ENCODE measurements at places on chromosomes 1 and 21. TPM values are rescaled to one million over a fixed set of nuclear protein-coding genes. Genes with fewer than 3 reads are reported as not detected.

TRNP1 gene
- total RNA-seq, result 19.1 TPM

AADACL4 gene
- total RNA-seq, result not detected

AGMAT gene
- total RNA-seq, result 1.4 TPM

FCRL4 gene
- total RNA-seq, result not detected

OR2L8 gene
- not detected for total RNA-seq

ZYG11A gene
- 0.72 TPM for total RNA-seq

SLC35F3 gene
- not detected for total RNA-seq

TGFB2 gene
- 13.5 TPM for total RNA-seq

OR10Z1 gene
- total RNA-seq, result not detected

TMOD4 gene
- total RNA-seq, result not detected

CHI3L1 gene
- total RNA-seq, result 3.0 TPM

NOS1AP gene
- total RNA-seq, result not detected

DNA sequence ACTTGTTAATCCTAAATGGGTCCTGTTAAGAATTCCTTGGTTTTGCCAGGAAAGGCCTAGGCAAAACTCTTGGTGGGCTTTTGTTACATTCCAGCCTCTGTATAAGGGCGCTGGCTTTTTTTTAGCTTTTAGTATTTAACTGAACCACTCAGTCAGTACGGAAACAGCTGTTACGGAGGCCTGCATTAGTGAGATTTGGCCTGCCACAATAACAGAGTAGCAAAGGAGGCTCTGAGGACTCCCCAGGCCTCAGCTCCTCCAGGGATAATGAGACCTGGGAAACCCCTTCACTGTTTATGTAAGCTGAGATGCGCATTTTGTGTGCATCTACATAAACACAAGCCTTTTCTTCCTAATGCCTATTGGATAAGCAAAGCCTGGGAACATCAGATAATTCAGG lies 210.2 kb downstream of the APP start:
- no peak for DNase-seq

GRCh38 chr1:36115200-36115669 lies 9.8 kb downstream of the COL8A2 start:
- peak; percentile 82 for DNase-seq

GRCh38 chr1:157176591-157177121 lies 38.5 kb upstream of the ETV3 start:
- DNase-seq, result no peak

DNA sequence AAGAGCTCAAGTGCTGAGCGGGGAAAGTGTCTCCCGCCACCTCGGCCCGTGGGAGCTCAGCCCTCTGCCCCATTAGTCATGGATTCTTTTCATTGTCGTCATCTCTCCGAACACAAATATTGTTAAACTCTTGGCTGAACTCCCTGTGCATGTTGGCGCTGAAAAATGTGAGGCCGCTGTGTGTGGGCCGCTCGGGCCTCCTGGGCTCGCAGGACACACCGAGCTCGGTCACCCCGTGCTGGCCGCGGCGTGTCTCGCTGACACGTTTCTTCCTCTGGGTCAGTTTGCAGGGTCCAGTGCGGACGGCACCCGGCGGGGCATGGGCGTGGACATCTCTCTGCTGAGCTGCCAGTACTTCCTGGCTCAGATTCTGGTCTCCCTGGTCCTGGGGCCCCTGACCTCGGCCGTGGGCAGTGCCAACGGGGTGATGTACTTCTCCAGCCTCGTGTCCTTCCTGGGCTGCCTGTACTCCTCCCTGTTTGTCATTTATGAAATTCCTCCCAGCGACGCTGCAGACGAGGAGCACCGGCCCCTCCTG lies 25.6 kb downstream of the SLC45A1 start:
- peak; percentile 95 for DNase-seq

- no peak for DNase-seq
Observed at GRCh38 chr21:31912501-31912900, 39.7 kb downstream of the HUNK start.

- peak; percentile 17 for DNase-seq
Observed at GRCh38 chr1:169527451-169528214, 41.9 kb upstream of the SLC19A2 start.

- DNase-seq, result no peak
Observed at GRCh38 chr1:117136749-117137148, 15.2 kb upstream of the TRIM45 start.

DNA sequence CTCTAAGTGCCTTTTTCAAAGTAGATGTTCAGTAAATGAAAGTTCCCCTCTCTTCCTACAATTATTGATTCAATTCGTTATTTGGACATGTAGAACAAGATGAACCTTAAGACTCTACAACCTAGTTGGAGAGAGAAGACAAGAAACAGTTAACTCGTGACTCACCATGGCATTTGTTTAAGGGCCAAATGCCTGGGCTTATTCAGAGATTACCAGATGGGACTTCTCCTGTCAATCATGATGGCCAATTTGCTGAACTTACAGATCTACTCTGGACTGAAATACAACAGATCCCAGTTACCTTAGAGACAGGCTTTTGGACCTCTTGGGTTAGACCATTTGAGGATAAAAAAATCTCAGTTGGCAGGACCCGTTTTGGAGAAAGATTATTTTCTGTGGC lies 93.5 kb downstream of the C1orf94 start:
- DNase-seq, result peak; percentile 11

GRCh38 chr1:96060621-96061020 lies 661.0 kb upstream of the PTBP2 start:
- DNase-seq, result no peak

DNA sequence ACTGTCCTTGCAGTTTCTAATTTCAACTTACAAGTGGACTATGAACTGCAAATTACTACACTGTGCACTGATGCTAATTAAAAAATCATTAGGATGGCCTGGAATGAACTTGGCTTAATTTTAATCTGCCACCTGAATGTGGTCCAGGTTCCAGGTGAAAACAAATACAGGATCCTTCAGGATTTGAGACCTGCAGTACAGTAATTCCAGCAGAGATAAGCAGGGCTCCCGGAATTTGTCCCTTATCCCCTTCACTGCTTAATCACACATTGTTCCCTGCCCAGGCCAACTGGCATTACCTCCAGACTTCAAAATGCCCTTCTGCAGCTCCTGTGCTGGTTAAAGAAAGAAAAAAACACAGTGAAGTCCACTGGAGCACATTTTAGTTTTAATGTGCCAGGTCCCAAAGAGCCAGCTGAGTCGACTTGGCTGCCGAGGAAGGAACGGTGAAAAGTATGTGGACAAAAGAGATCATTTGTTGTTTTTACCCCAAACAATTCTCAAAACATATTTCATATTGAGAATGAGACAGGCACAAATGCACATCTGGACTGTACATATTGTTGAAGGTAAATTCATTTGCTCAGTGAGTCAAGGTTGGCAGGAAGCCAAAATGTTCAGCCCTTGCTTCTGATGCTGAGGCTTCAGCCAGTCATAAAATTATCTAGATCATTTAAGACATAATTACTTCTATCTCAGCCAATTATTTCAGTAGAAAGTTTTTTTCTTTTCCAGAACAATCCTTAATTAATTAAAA lies 28.3 kb downstream of the DEGS1 start:
- DNase-seq, result peak; percentile 86

DNA sequence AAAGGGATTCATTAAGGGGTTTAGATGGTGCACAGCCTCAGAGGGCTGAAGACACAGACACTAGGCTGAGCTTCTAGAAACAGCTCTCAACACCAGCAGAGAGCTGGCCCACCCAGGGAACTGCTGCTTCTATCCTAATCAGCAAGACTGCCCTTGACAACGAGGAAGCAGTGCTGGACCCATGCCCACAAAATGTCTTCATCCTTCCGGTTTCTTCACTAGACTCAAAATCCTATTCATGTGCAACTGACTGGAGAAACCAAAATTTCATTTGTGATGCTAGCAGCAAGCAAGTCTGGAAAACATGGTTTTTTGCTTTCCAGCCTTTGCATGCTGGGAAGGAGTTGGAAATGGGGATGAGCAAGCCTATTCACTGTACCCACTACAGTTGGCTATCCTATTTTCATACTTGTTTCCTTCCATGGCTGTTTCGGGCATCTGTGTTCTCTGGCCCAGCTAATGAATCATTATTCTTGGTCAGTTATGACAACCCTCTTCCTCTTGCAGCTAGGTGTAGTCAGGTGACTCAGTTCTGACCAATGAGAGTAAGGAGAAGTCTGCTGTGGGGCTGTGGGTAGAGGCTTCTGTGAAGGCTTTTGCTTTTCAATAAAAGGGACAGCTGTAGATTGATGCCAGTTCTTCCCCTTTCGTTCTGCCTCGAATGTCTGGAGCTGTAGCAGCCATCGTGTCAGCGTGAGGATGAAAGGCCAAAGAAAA lies 14.6 kb upstream of the TMEM61 start:
- peak; percentile 63 for DNase-seq

GRCh38 chr1:178126741-178127185 lies 32.9 kb downstream of the RASAL2 start:
- peak; percentile 88 for DNase-seq

GRCh38 chr1:84835169-84835568 lies 57.8 kb downstream of the LPAR3 start:
- peak; percentile 41 for DNase-seq

GRCh38 chr1:51330331-51331201 lies at the start of gene TTC39A:
Gene TTC39A, minus strand, starts transcription at chr1:51330562. Its CDS starts 85 bp downstream, at chr1:51330477.
- no peak for DNase-seq

DNA sequence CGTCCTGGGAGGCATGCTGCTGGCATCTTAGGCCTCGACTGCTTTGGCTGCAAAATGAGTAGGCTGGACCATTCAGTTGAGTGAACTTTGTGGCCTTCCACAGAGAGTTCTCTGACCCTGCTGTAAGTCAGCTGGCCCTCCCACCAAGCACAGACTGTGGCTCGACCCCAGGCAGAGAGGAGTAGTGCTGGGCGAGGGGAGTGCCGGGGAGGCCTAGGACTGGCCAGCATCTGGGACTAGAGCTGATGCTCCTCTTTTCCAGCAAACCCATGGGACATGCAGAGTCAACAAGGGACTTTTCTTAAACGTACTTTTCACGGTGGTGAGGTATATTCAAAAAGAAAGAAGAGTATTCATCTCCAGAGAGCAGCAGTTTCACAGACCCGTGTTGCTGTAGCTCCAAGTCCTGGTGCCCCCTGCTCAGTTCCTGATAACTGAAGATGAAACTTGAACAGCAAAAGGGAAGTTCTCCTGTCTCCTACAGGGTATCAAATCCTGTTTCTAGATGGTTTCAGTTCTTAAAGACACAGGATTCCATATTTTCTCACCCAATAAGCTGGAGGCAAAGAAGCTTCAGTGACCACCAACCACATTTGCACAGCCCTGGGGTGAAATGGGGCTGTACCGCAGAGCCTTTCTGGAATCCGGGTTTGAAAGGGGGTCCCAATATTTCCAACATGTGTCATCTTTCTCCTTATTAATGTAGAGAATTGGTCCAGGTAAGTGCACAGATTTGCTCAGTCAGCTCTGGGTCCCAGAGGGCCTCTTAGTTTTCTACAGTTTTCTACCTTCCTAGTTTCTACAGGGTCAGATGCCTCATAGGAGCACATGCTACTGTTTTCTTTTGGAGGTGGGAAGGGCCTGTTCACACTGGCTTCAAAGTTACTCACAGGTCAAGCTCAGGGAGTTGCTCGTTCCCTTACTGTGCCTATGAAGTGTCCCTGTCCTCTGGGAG lies 20.9 kb downstream of the BATF3 start:
- no peak for DNase-seq

GRCh38 chr1:163048869-163049268 lies 20.3 kb upstream of the RGS4 start:
- DNase-seq, result no peak

GRCh38 chr1:212630158-212630900 lies 21.8 kb downstream of the ATF3 start:
- DNase-seq, result peak; percentile 46

DNA sequence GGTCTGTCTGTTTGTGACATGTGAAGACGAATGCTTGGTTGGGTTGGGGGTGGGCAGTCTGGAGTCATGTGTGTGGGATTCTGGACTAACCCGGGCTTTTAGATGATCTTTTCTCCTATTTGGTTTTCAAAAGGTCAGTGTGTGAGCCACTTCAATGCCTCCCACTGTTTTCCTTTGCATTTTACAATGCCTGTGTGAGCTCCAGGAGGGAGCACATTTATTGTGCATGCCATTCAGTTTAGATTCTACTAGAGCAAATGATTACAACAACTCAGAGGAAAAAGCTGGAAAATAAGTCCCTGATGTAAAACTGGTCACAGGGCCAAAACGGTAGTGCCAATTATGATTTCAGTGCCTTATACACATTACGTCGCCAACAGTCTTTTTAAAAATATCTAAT lies 90.9 kb downstream of the LYPLAL1 start:
- DNase-seq, result peak; percentile 5

GRCh38 chr1:119958223-119958622 lies 61.9 kb upstream of the ADAM30 start:
- no peak for DNase-seq

Measured in fibroblast of the aortic adventitia (primary cell).